ENCODE measurements at places on chromosomes 11 and 22.
A peak's percentile ranks its signal among the peaks of the same experiment; 100 is the strongest.

- DNase-seq, result no peak
Measured at GRCh38 chr22:42284643-42285181, 14.3 kb upstream of the TCF20 start.

DNA sequence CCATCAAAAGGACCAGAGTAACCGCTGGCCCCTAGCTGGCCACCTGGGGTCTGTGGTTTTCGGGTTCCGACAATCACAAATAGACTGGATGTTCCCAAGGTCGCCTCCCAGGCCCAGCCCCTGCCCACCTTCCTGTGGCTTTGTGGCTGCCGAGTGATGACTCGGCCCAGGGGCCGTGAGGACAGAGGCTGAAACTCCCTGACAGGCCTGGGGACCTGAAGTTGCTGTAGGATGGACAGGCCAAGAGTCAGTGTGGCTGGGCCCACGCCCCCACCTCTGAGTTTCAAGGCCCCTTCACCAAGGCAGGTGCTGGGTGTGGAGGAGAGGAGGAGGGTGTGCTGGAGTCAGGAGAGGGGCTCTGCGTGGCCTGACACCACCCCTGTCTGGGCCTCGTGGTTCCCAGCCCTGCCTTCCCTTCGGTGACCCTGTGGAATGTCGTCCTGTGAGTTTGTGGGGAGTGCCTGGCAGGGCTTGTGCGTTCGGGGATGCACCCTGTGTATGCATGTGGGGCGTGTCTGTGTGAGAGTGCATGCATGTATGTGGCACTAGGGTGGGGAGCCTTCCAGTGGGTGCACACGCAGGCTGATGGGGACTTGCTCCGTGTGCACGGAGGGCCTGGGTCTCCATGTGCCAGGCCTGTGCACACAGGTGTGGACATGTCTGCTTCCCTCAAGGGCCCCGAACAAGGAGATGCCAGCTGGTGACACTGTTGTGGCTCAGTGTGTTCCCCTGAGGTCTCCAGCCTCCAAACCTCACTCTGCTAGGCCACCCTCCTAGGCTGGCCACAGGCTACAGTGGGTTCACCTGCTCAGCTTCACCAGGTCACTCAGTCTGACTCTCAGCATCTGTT is 8.4 kb upstream of the MGAT3 start:
- DNase-seq, result no peak

DNA sequence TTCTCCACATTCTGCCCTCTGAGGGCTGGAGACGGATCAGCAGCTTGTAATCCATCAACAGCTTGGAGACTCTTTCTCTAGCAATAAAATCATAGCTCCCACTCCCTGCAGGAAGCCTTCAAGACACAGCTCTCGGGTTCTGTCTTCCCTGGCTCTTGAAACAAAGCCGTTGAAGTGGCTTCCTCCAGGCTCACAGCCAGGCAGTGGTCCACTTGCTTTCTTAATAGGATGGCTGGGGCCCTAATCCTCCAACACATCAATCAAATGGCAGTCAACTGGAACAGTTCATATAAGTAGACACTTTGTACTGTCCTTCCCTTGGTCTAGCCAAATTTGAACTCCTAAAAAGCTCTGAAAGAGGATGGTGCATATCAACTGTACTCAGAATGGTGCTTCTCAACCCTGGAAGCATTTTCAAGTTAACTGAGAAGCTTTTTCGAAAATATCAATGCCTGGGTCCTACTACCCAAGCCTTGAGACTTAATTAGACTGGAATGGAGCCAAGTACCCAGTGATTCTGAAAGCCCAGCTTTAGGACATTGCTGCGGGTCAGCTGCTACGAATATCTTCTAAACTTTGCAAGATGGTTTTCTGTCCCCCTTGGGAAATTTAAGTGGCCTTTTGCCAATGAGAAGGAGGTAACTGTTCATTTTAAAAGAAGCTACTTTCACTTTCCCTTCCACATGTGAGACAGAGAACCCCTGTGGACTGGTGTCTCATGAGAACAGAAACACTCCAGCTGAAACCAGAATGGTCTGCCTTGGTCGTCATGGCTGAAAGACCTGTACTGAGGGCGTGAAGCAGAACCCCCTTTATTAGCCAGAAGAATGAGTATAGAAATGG is 74.7 kb downstream of the SC5D start:
- peak; percentile 44 for DNase-seq

GRCh38 chr11:20250644-20251247 is 90.5 kb upstream of the DBX1 start:
- no peak for DNase-seq

GRCh38 chr22:35611200-35611890 is 5.8 kb downstream of the MB start:
- DNase-seq, result no peak

DNA sequence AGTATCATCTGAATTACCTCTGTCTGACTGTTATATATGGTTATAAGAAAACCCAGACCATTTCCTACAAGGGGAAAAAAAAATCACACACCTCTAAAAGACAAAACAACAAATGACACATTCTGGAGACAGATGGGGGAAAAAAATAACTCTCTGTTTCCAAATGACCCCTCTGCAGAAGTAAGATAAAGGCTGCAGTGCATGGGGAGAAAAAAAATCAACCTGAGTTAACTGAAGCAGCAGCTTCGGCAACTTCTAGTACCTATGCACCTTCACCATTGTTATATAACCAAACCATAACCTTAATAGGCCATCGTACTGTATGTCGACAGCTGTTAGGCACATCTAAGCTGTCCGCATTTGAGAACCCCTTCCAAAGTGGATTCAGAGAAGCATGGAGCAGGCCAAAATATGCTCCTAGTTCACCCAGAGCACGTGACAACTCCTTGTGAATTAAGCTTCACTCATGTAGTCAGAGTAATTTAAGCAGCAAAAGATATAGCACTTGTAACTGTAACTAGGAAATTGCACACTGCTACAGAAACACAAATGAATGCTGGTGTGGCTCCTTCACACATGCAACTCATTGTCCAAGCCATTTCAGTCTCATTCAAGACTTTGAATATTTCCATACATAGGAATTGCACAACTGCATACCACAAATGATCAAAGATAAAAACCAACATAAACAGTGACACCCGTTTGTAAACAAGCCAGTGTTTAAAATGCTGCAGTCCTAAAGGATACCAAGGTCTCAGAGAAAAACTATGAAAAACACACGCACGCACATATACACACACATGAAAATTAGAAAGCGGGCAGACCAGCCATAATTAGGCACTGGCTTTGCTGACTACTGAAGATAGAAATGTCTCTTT is 2.7 kb downstream of the SIK3 start:
- no peak for DNase-seq

DNA sequence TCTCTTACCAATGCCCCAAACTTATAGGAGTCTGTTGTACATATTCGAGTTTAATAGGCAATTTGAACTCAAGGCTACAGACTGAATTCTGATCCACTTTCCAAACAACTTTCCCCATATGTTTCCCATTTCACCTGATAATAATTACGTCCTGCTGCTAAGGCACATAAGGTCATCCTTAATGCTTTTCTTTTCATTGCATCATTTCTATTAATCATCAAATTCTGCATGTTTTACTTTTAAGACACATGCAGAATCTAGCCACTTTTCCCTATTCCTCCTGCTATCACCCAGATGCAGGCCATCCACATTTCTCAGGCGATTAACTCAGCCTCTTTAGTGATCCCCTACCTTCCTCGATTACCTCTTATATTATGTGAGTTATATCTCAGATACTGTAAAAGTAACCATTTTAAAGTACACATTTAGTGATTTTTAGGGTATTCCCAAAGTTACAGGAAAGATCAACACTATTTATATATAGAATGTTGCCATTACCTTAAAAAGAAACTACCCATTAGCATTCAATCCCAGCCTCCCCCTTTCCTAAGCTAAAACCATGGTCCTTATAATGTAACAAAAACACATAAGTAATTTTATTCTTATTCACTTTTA is 14.9 kb downstream of the XKR3 start:
- DNase-seq, result no peak

DNA sequence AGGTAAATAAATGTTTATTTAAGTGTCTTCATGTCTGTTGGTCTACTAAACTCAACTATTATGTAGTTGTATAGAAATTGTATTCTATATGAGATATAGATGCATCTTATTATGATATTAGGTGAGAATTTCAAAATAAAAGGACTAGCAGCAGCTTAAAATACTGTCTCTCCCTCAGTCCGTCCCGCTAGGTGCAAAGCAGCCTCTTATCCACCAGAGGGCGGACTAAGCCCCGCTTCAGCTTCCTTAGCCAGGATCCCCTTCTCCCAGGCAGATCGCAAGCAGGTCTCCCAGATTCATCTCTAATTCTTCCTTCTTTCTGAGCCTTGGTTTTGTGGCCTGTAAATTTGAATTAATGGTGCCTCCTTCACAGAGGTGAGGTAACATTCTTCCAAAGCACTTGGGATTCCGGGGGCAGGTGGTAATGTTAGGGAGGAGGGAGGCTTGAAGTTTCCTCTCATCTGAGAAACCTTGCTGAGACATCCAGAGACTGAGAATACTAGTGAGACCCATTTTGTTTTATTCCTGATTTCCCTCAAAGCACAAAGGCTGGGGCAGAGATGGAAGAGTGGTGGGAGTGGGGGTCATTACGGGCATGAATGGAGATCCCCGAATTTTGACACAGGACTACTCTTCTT is 13.5 kb upstream of the INSC start:
- no peak for DNase-seq

GRCh38 chr22:41597635-41597953 is 8.0 kb upstream of the PMM1 start:
- DNase-seq, result no peak

- no peak for DNase-seq
Measured at GRCh38 chr22:49894322-49895054, 23.8 kb downstream of the ALG12 start.

DNA sequence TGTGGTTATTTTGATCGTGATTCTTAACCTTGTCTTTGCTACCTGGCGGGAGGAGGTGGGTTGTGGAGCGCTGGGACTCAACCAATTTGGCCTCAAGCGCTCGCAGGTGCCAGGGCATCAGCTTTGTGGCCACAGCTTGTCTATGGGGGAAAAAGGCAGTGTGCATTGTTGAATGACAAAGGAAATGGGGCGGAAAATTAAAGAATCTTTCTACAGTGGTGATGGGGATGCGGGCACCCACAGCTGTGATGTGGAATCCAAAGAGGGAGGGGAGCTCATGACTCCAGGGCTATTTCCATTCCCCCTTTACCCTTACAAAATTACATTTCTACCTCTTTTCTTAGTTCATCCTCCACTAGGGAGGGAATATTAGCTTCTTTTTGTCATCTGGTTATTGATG is 1.1 kb downstream of the SLC6A5 start:
- no peak for DNase-seq

All from GM12891 (cell line).